Stomach (tissue), 19 donors: ENCODE measurements at places on chromosomes 1 and 21. TPM values are rescaled to one million over a fixed set of nuclear protein-coding genes. Genes with fewer than 3 reads are reported as not detected.

OR10J1 gene
- total RNA-seq = not detected

KCNE2 gene
- 34.4 TPM for total RNA-seq

MANEAL gene
- total RNA-seq = 1.8 TPM

PSMD4 gene
- 83.2 TPM for total RNA-seq

DNAI4 gene
- 9.5 TPM for total RNA-seq
